ENCODE measurements at places on chromosomes 5 and 9.

DNA sequence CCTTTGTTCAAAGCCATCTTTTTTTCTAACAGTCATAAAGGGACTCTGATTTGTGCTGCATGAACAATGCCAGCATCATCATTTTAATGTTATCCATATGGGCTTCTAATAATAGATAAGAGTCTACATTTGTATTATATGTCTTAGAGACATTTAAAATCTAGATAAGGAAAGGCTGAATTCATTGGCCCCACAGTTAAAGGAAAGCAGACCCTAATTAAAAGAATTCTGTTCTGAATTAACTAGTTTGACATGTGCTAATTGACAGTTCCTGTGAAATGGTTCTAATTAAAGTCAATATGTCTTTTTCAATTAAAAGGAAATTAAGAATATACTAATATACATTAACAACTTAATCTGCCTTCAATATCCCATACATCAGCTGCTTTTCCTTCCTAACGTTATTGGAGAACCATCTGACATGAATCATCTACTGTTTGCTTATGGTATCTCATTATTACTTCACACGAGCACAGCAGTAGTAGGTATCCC lies 104.7 kb downstream of the NR2F1-AS1 start:
- H3K27ac ChIP-seq: no peak overlapping the region
- H3K4me3 ChIP-seq: no peak overlapping the region
- no peaks in the 10 kb centered on the region for H3K4me1 ChIP-seq
- no peaks in the 10 kb centered on the region for H3K36me3 ChIP-seq
- no peak for DNase-seq

DNA sequence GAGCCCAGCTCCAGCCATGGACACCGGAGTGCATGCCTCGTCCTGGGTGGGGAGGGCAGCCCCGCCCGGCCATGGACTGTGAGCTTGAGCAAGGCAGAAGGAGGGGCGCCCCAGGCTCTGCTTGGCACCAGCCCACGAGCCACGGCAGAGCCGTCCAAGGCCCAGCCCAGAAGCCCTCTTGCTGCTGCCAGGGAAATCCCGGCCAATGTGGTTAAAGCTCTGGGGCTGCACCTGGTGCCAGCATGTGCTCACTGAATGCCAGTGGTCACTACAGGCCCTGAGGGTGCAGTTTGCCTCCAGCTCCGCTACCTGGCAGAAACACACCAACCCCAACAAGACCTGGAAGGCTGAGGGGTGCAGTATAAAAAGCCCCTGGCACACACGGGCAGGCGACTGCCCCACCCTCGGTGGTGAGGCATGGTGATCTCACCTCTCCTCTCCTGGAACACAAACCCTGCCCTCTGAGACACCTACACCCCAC lies 11.8 kb downstream of the BRD3 start:
- no peak overlapping the region for H3K4me3 ChIP-seq
- DNase-seq: no peak
- H3K4me1 ChIP-seq: peaks cover 36% of the 10 kb centered on the region
- H3K27me3 ChIP-seq: no peaks in the 10 kb centered on the region
- no peak overlapping the region for H3K27ac ChIP-seq

DNA sequence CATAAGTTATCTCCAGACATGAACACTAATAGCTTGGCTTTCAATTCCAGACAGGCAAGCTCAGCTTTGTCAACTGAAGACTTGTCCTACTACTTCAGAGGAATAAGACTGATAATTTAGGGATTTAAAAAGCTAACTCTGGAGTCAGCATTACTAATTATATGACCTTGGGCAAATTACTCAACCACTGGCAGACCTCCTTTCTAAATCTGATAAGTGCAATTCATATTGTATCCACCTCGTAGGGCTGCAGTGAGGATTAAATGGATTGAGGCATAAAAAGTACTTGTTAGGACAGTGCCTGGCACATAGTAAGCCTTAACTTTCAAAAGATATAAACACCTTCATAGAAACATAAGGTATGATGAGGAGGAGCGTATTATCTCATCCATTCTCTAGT lies 104.4 kb downstream of the KLHL3 start:
- H3K4me3 ChIP-seq: no peak overlapping the region
- no peaks in the 10 kb centered on the region for H3K27me3 ChIP-seq
- H3K4me1 ChIP-seq: no peaks in the 10 kb centered on the region
- DNase-seq: no peak
- H3K27ac ChIP-seq: no peak overlapping the region
- no peaks in the 10 kb centered on the region for H3K36me3 ChIP-seq

GRCh38 chr5:168961681-168962080 lies 339.3 kb downstream of the SLIT3 start:
- H3K27me3 ChIP-seq: peaks cover 2% of the 10 kb centered on the region
- H3K4me3 ChIP-seq: no peak overlapping the region
- no peaks in the 10 kb centered on the region for H3K4me1 ChIP-seq

- no peak overlapping the region for H3K4me3 ChIP-seq
- H3K36me3 ChIP-seq: no peaks in the 10 kb centered on the region
- H3K27me3 ChIP-seq: no peaks in the 10 kb centered on the region
- no peaks in the 10 kb centered on the region for H3K4me1 ChIP-seq
- no peak for DNase-seq
- H3K27ac ChIP-seq: no peak overlapping the region
These were observed 207.5 kb downstream of the IRX2 start for GRCh38 chr5:2544003-2544402.

- H3K27me3 ChIP-seq: no peaks in the 10 kb centered on the region
- H3K4me1 ChIP-seq: peaks cover 31% of the 10 kb centered on the region
- no peak overlapping the region for H3K4me3 ChIP-seq
These were observed 52.3 kb downstream of the RGS3 start for GRCh38 chr9:113515862-113516261.

DNA sequence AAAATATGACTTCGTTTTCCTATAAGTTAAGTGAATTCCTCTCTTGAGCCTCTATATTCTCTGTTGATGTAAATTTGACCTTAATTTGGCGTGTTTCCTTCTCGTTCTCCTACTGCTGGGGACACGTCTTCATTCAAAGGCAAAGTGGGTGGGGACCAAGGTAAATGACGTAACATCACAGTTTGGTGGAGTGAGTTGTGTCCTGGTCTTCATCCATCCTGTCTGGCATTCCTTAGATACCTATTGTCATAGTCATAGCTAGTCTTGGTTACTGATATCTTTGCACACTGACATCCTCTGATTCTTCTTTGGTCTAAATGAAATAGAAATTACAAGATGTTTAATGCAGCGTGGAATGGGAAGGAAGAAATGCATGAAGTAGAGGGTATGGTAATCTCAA lies 108.5 kb downstream of the NNT start:
- no peak overlapping the region for H3K27ac ChIP-seq
- H3K4me3 ChIP-seq: no peak overlapping the region
- DNase-seq: no peak

DNA sequence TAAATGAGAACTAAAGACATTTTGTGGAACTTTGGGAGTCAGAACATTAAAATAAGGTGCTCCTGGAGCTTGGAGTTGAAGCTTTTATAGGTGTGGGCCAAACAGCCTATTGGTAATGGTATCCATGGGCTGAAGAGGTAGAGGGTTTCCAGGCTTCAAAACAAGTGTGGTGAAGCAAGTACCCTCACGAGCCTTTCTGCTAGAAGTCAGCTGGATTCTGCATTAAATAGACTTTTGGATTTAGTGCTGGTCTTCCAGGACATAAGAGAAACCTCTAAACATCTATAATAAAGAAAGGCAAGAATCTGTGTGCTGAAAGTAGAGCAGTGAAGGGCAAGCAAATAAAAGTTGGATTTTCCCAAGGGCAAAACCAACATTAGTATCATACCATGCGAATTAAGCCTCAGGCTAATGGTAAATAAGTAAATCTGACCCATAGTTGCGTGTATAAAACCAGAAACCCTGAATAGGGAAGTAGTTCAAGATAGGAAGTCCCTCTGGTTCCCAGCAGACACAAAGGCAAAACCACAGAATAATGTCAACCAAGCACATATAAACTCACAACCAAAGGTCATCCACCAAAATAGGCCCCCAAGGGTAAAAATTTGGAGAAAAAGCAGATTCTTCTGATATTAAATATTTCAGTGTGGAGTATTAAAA lies 306.3 kb downstream of the TLE4 start:
- H3K4me3 ChIP-seq: peak overlapping the region; percentile 13
- no peaks in the 10 kb centered on the region for H3K27me3 ChIP-seq
- H3K4me1 ChIP-seq: peaks cover 51% of the 10 kb centered on the region
- no peaks in the 10 kb centered on the region for H3K36me3 ChIP-seq
- H3K27ac ChIP-seq: peak overlapping the region; percentile 13
- DNase-seq: no peak

DNA sequence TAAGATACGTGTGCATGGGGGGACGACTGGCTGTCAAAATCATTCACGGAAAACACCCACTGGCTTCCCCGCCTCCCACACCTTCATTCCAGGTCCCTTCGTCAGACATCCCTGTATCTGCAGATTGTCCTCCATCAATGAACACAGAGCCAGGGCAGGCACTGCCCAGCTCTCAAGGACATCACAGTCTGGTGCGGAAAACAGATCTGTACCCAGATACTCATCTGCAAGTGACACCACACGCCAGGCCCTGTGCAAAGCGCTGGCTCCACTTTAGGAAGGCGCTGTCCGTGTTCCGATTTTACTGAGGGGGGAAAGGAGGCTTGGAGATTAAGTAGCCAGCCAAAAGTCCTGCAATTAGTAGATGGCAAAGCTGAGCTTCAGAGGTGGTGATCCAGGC lies 72.3 kb downstream of the OLFM1 start:
- no peak overlapping the region for H3K4me3 ChIP-seq
- H3K36me3 ChIP-seq: no peaks in the 10 kb centered on the region
- no peak overlapping the region for H3K27ac ChIP-seq
- no peak for DNase-seq
- peaks cover 10% of the 10 kb centered on the region for H3K27me3 ChIP-seq

DNA sequence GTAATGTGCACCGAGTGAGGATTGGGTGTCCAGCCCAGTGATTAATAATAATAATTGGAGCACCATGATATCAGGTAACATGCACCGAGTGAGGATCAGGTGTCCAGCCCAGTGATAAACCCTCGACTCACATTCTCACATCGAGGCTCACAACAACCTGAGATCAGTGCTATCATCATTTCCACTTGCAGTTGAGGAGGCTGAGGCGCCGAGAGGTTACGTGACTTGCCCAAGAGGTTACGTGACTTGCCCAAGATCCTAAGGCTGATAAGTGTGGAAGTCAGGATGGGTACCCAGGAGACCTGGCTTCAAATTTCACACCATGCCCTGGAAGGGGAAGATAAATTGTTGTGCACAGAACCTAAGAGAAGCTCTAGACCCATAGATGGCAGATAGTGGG lies 189.4 kb downstream of the MED10 start:
- no peaks in the 10 kb centered on the region for H3K36me3 ChIP-seq
- H3K4me3 ChIP-seq: no peak overlapping the region
- DNase-seq: no peak
- H3K27me3 ChIP-seq: no peaks in the 10 kb centered on the region

- H3K4me1 ChIP-seq: peaks cover 29% of the 10 kb centered on the region
- no peak overlapping the region for H3K4me3 ChIP-seq
- no peaks in the 10 kb centered on the region for H3K27me3 ChIP-seq
- no peak for DNase-seq
These were observed 212.4 kb downstream of the MAPKAP1 start for GRCh38 chr9:125494653-125494915.

DNA sequence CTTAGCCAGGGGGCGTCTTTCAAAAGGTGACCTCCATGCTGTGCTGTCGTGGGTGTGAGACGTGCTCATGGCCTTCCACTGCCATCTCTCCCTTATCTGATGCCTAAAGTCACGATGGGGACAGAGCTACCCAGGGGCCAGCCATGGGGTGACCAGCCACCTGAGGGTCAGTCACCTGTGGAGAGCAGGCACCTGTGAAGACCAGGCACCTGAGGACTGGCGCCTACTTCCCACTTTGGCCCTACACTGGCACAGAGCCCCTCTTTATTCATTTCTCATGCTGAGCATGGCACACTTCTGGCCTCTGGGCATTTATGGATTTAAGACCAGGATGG lies 6.4 kb upstream of the EXOC3 start:
- no peak for DNase-seq
- peaks cover 3% of the 10 kb centered on the region for H3K4me1 ChIP-seq
- no peak overlapping the region for H3K4me3 ChIP-seq
- H3K36me3 ChIP-seq: no peaks in the 10 kb centered on the region
- H3K27ac ChIP-seq: no peak overlapping the region

DNA sequence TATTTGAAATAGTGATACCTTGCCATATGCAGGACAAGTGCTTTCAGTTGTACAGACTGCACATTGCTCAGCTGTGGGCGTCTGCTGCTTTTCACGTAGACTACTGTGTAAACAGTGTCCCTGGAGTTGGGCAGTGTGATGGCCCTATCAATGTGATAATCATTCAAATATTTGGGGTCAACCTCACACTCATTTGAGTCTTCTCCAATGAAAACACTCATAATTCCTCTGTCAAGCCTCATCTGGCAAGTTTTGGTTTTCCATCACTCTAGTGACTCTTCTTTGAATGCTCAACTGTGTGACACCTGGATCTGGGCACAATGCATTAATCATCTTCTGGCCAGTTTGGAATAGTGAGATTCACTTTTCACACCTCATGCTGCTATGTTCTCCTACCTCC lies 64.4 kb downstream of the UGCG start:
- H3K36me3 ChIP-seq: no peaks in the 10 kb centered on the region
- no peak overlapping the region for H3K27ac ChIP-seq
- no peaks in the 10 kb centered on the region for H3K27me3 ChIP-seq
- H3K4me3 ChIP-seq: no peak overlapping the region
- DNase-seq: no peak

DNA sequence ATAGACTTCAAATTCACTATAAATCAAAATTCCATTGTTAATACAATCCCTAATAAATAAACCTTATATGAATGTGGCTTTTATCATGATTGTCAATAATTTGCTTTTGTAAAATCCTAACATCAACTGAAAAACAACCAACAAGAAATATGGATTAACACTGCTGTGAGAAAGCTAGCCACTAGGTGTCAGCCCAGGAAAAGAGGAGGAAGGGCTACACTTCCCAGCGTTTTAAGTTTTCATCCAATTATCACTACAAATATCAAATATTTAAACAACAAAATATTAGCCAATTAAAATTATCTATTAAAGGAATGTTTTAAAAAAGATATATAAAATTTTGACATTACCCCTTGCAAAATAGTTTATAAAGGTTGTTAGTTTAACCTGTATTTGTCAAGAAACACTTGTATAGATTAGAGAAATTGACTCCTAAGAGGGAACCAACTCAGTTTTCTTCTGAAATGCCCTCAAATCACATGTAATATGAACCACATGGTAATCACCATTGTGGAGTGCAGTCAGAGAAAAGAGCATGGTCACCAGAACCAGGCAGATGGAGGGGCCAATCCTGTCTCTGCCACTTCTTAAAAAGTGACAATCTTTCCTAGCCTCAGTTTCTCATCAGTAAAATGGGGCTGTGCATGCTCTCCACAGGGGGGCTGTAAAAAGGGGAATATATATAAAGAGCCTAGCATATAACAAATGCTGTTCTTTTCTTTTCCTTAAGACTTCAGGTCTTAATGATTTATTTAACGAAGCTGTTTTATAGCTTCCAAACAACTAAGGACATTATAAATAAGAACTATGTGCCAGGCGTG lies 188.2 kb downstream of the CRB2 start:
- no peak overlapping the region for H3K4me3 ChIP-seq
- no peak overlapping the region for H3K27ac ChIP-seq
- no peaks in the 10 kb centered on the region for H3K4me1 ChIP-seq
- H3K36me3 ChIP-seq: peaks cover 5% of the 10 kb centered on the region
- no peaks in the 10 kb centered on the region for H3K27me3 ChIP-seq
- no peak for DNase-seq

All from activated B cell treated with CpG ODN at 0.5 μM for 24 hours (primary cell).